ENCODE measurements at places on chromosomes 4 and X.

GRCh38 chr4:94304365-94304971, 38.2 kb downstream of the HPGDS start:
- no peak for DNase-seq

- DNase-seq, result no peak
Measured at GRCh38 chr4:121783210-121783609, 17.9 kb upstream of the EXOSC9 start.

GRCh38 chrX:136475236-136475635, 12.5 kb upstream of the BRS3 start:
- DNase-seq, result no peak

- DNase-seq, result no peak
Measured at GRCh38 chrX:10049236-10049635, 82.1 kb downstream of the CLDN34 start.

GRCh38 chr4:7842384-7843279, 97.0 kb downstream of the AFAP1 start:
- no peak for DNase-seq

DNA sequence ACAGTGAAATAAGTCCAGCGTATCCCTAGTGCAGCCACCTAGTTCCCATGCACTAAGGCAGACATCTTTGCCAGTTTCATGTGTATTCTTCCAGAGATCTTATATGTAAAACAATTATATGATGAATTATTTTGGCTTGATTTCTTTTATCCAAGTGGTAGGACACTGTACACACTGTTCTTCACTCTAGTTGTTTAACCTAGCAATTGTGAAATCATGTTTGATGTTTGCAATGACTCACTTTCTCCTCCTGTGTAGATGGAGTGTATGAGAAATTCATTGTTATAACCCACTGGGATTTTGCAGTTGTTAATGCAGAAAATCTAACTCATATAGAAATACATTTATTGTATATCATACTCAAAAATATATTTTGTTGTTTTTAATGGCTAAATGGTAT, 17.5 kb upstream of the TBC1D1 start:
- no peak for DNase-seq

DNA sequence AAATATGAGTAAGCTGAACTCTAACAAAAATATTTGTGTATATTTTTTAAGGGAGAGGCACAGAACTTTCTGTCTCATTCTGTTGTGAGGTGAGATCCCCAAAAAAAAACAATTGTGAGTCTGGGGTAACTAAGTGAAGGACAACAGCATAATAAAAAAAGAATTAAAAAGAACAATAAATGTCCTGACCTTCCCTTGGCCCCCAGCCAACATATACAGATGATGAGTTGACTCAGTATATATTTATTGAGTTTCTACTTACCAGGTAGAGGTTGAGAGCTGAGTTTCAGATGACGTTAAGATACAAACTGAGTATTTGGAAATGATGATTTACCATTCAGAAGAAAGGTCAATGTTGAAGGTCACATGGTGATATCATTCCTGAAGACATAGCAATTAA, 239.5 kb downstream of the KCNIP4 start:
- DNase-seq, result no peak

DNA sequence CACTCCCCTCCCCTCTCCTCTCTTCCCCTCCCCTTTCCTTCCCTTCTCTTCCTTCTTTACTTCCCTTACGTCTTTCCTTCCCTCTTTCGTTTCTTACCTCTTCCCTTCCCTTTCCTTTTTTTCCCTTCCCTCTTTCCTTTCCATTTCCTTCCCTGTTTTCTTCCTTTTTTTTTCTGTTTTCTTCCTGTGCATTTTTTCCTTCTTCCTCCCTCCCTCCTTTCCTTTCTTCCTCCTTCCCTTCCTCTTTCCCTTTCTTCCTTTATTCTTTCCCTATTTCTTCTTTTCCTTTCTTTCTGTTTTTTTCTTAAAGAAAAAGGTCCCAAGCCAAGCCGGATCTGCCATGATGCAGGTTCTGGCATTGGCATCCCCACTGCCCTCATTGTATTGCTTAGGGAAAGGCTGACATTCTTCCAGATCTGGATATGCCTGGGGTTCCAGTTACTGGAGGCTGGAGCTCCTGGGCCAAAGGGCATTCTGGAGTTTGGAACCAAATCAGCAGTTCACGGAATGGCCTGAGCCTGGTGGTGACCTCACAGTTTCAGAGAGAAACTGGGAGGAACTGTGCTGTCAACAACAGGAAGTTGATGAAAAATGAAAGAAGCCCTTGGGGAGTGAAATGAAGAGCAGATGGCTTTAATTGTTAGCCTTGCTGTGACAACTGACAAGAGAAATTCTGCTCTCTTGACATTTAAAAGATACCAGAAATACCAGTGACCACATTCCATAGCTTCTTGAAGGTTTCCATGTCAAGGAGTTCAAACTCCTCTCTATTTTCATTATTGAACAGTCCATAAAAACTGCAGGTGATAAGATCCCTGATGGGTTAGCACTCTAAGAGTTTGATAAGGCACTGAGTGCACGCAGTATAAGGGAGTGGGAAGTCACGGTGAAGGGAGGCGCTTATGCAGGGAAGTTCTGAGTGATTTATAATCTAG, 622.1 kb downstream of the SPRY1 start:
- no peak for DNase-seq

DNA sequence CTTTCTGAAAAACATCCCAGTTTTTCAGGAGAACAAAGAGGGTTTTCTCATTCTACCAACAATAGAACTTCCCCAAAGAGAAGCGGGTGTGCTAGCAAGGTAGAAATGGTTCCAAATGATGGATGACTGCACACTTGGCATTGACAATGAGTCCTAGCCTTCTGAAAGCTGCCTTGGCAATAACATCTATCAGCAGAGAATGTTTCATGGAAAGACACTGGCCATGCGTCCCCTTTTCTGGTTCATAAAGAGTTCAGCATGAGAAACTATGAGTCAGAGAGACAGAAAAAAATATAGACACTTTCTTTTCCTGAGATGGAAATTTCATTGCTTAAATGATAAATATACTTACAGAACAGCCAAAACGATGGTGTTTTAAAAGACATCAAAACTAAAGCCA, 236.9 kb upstream of the PRKX start:
- DNase-seq, result no peak

- no peak for DNase-seq
Measured at GRCh38 chr4:74822603-74823002, 28.3 kb upstream of the BTC start.

GRCh38 chr4:169658975-169659715, 38.8 kb downstream of the CLCN3 start:
- DNase-seq, result no peak

- no peak for DNase-seq
Measured at GRCh38 chr4:143054971-143055370, 129.7 kb upstream of the USP38 start.

GRCh38 chr4:55733932-55734331, 85.7 kb upstream of the EXOC1L start:
- no peak for DNase-seq
